Activated naive CD4-positive, alpha-beta T cell (primary cell): ENCODE measurements at places on chromosomes 4 and X.

GRCh38 chrX:103107836-103108235 is 14.9 kb upstream of the NXF3 start:
- DNase-seq = no peak

- no peak for DNase-seq
Observed at GRCh38 chr4:102453827-102454226, 47.3 kb upstream of the NFKB1 start.

GRCh38 chrX:133402042-133402453 is 13.2 kb downstream of the GPC4 start:
- DNase-seq = no peak

- DNase-seq = no peak
Observed at GRCh38 chr4:1202526-1203011, 30.2 kb upstream of the SPON2 start.
